ENCODE measurements at places on chromosomes 2 and 18.

GRCh38 chr2:67260343-67261277, 136.5 kb upstream of the ETAA1 start:
- H3K27me3 ChIP-seq, result peaks cover 8% of the 10 kb centered on the region
- no peaks in the 10 kb centered on the region for H3K36me3 ChIP-seq
- H3K4me3 ChIP-seq, result no peak overlapping the region

DNA sequence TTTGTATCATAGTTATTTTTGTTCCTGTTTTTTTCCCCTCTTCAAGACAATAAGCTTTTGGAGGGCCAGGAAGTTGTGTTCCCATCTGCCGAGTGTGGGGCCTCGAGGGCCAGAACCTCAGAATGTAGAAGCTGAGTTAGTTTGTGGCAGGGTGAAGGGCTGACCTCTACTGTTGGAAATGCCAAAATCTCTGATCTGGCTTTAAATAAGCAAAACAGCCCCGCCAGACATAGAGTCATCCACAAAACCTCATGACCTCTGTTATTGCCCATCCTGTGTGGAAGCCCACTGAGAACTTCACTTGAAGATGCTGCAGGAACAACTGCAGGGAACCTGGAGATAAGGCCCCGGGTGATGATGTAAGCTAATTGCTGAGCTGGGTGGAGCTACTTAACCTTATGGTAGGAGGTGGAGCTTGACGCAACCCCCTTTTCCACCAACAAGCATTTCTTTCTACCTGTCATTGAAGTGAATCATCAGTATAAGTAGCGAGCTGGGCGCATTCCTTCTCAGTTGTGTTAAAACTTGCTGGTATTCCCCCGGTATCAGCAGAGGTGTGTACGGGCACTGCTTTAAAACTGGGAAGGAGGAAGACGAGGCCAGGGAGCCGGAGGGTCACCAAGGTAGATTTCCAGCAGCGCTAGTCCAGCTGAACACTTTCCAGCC, 177.2 kb downstream of the NEDD4L start:
- no peak for DNase-seq
- no peak overlapping the region for H3K27ac ChIP-seq
- no peaks in the 10 kb centered on the region for H3K36me3 ChIP-seq
- H3K4me1 ChIP-seq, result peaks cover 40% of the 10 kb centered on the region

- H3K27me3 ChIP-seq, result no peaks in the 10 kb centered on the region
- no peak for DNase-seq
- H3K4me3 ChIP-seq, result no peak overlapping the region
- H3K27ac ChIP-seq, result no peak overlapping the region
- H3K4me1 ChIP-seq, result peaks cover 70% of the 10 kb centered on the region
- no peaks in the 10 kb centered on the region for H3K36me3 ChIP-seq
Measured at GRCh38 chr2:109268916-109269315, 139.9 kb downstream of the SH3RF3 start.

DNA sequence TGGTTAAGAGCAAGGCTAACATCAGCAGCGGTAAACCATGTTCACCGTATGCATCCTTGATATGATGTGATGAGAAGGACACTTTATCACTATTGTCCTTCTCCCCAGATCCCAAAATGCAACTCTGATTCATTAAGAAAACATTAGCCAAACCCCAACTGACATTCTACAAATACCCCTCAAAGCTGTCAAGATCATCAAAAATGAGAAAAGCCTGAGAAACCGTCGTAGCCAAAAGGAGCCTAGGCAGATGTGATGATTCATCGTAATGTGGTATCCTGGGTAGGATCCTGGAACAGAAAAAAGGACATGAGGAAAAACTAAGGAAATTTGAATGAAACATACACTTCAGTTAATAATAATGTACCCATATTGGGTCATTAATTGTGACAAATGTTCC, 67.3 kb upstream of the ST6GAL2 start:
- no peaks in the 10 kb centered on the region for H3K36me3 ChIP-seq
- no peaks in the 10 kb centered on the region for H3K27me3 ChIP-seq
- no peak overlapping the region for H3K27ac ChIP-seq
- H3K4me3 ChIP-seq, result no peak overlapping the region
- DNase-seq, result no peak

All from left ventricle myocardium inferior (tissue), 1 donor.